ENCODE measurements at places on chromosomes 2 and 18. TPM values are rescaled to one million over a fixed set of nuclear protein-coding genes. Genes with fewer than 3 reads are reported as not detected.
A peak's percentile ranks its signal among the peaks of the same experiment; 100 is the strongest.

DNA sequence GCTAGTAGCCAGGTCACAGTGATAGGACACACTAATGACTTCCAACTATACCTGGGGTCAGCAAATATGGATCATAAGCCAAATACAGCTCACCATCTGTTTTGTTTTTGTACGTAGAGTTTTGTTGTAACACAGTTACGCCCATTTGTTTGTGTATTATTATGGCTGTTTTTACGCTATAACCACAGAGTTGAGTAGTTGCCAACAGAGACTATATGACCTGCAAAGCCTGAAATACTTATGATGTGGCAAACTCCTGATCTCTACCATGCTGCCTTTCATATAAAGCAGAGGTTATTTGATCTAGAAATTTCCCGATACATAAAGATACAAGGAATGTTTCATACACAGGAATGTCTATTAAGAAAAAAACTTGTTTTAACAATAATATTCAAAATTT is 152.2 kb downstream of the HNMT start:
- DNase-seq = no peak

KCNE4 gene
- 13.6 TPM for total RNA-seq

NT5C1B gene
- not detected for total RNA-seq

- DNase-seq = no peak
Measured at GRCh38 chr2:9169349-9170107, 37.1 kb upstream of the ASAP2 start.

- no peak for DNase-seq
Measured at GRCh38 chr18:48203961-48204666, 205.1 kb downstream of the ZBTB7C start.

GRCh38 chr2:217103752-217104545 is 244.1 kb upstream of the TNP1 start:
- no peak for DNase-seq

- DNase-seq = peak; percentile 9
Measured at GRCh38 chr18:23719634-23720201, 30.5 kb downstream of the LAMA3 start.

DNA sequence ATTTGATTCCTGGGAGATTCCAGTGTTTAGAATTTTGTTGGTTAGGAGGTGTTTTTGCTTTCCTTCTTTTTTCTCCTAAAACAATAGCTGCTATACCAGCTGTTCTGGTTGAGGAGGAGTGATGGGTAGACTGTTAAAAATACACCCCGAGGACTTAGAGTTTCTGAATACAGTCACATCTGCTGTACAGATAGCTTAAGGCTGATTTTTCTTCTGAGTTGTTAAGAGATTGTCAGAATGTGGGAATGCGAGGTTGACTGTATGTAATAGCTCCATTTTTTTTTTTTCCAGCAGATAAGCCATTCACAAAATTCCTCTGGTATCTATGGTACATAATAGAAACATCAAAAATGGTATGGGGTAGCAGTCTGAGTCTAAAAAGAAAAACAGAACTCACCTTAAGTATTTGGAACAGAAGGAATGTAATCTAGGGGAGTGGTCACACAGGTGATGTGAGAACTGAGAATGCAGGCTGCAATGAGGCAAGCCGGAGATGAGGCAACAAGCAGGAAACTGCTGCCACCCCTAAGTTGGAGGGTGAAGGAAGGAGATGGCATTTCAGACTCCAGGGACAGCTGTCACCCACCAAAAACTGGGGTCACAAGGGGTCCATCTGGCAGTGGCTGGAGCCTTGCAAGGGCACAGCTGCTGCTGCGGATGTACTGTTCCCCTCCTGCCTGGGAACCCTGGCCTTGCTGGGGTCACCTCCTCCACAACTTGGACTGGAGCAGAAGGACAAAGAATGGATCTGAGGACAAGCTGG is 2.4 kb downstream of the DGKD start:
- DNase-seq = no peak

DNA sequence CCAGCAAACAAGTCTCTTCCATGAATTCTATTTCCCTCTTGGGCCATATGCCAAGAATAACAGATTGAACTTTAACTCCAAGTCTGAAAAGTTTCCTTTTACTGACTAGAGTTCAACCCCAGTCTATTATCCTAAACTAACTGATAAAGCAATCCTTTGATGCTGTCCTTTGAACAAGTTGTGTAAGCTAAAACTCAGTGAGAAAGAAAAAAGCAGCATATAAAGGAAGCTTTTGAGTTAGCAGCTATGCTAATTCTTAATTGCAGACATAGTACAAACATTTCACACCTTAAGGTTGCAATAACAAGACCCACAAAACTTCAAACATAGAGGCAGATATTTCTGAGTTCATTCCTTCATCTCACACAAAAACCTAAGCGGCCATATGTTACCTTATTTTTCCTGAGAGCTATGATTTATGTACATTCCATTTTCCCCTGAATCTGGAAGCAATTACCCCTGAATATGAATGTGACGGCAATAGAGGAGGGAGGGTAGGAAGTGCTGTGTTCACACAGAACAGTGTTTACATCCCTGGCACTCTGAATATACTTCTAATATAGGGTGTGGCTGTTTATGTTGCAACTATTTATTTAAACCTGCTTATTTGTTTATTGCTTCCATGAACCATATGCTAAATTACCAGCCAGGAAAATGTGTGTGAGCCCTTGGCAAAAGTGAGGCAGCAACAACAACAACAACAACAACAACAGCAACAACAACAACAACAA is 180.6 kb downstream of the IRS1 start:
- DNase-seq = no peak

DNA sequence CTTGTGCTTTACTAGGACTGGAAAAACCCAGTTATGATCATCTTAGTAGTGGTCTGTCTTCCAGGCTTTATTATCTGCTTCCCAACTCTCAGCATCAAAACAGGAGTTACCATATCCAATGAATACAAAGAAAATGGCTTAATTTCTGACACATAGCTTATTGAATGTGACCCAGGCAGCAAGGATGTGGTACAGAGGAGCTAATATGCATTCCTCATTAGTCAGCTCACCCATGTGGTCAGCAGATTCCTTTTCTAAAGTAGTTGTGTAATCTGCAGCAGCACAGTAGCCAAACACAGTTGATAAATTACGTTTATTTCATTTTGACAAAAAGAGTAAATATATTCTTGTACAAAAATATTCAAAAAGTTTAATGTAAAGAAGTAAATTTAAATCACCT is 43.6 kb downstream of the TSPYL6 start:
- DNase-seq = no peak

DNA sequence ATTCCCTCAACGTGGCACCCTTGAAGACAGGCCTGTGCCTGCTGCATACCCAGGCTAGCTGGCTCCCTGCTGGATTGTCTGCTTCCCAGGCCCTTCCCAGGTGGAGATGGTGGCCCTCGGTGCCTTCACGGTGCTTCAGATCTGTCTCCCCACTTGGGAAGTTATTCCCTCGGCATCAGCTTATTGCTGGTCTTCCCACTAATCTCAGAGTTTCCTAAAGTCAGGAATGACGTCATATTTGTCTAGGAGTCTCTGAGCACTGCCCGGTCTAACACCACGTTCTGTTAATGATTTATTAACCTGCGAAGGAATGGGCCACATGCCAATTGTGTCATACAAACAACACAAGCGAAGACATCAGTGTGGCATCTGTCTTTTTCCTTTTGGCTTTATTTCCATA is 269.8 kb upstream of the ID2 start:
- no peak for DNase-seq

DNA sequence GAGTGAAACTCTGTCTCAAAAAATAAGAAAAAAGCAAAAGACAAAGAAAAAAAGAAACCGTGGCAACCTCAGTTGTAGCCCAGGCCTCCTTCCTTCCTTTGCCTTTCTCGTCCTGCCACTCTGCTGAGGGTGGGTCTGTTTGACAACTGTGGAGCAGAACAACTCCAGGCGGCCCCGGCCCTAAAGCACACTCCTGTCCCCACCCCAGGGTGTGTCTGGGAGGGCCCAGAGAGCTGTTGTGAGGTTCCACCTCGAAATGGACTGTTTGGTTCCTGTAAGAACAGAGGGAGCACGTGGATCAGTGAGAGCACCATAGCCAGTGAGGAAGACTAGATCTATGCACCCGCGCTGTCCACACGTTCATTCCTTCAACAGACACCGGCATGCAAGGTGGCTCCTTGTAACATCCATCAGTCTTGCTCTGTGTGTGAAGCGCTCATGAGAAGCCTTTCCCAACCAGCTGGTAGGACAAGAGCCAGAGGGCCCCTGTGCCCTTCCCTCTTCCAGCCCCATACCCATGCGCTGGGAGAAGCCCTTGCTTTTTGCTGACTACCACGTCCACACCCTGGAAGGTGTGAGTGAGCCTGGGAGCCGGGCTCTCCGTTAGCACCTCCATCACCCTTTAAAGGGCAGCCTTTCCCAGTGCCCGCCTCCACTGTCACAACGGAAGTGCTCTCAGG is 61.6 kb downstream of the SOWAHC start:
- no peak for DNase-seq

DNA sequence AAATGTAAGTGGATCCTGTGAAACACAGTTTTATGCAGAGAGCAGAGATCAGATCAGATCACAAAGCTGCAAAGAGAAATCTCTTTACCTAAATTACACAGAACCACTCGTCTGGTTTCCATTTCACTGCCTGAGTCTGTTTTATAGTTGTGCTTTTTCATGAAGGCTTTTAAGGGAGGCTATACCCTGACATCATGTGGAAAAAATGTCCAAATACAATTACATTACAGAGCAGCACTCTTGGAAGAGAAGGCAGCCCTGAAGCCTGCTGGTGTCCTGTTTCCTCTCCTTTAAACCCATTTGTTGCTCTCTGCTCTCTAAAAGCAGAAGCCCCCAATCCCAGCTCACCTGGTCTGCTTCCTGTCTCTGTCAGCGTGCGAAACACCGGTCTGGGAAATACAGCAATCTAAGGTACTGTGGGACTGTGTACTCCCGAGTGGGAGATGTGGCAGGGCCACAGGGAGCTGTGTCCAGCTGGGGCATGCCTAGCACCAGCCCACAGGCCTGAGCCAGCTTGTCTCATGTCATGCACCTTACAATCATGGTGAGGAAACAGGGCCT is 24.8 kb upstream of the ZFP36L2 start:
- DNase-seq = no peak

- DNase-seq = no peak
Measured at GRCh38 chr2:170736628-170737027, 21.5 kb downstream of the SP5 start.

DNA sequence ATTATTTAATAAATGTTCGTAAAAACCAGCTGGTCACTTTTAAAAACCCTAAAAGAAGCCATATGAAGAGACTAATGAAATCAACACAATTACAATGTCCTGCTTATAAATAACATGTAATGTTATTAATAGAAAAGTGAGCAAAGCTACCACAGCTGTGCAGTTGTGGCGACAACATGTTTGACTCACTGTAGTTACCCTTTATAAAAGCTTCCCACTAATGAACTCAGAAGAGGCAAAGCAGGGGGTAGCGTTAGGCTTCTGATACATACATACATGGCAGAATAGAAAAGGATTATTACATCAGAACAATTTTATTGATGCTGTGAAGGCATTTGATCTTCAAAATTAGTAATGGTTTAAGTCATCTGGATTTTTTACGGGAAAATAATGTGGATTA is 219.7 kb downstream of the SLC4A10 start:
- DNase-seq = no peak

GRCh38 chr2:67982956-67983355 is 79.8 kb downstream of the C1D start:
- no peak for DNase-seq

CREG2 gene
- not detected for total RNA-seq

NGEF gene
- total RNA-seq = 0.81 TPM

DNA sequence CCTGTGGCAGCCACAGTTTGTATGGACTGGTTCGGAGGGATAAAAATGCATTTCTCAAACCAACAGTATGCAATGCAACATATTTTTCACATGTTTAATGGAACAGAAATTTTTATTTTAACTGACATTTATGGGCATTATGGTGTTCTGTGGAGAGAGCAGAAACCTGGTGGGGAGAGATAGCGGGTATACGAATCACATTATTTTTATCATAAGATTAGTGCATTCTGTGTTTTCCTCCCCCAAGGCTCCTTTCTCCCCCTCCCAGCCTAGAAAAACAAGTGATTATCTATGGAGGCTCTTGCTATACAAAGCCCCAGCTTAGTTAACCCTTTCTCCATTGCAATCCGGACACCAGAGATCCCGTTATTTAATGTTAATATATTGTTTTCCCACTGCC is 289.8 kb upstream of the PIK3C3 start:
- no peak for DNase-seq

CFAP65 gene
- total RNA-seq = not detected

CEP68 gene
- total RNA-seq = 28.8 TPM

USP40 gene
- total RNA-seq = 23.3 TPM

MAP2 gene
- total RNA-seq = 51.6 TPM

- no peak for DNase-seq
Measured at GRCh38 chr18:62361288-62361687, 36.2 kb downstream of the TNFRSF11A start.

DNA sequence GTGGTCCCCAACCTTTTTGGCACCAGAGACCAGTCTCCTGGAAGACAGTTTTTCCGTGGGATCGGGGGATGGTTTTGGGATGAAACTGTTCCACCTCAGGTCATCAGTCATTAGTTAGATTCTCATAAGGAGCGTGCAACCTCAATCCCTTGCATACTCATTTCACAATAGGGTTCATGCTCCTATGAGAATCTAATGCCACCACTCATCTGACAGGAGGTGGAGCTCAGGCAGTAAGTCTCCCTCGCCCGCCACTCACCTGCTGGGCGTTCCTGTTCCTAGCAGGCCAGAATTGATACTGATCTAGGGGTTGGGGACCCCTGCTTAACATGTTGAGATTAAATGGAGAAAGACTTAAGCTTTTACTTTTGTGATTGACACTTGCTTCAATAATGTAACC is 9.9 kb downstream of the NABP1 start:
- no peak for DNase-seq

- DNase-seq = no peak
Measured at GRCh38 chr2:102508863-102509262, 35.8 kb downstream of the SLC9A4 start.

DNA sequence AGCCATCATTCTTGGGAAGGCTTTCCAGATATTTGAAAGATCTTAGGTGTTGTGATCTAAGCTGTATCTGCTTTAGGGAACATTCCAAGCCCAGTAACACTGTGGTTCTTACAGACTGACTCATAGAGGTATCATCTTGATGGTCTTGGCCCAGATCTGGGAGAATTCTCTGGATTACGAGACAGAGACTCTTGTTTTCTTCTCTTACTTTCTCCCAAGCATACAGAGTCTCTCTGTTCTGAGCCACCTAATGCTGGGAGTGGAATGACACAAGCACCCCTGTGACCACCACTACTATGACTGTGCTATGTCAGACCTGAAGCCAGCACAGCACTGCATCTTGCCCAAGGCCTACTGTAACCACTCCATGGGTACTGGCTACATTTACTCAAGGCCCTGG is 81.0 kb upstream of the EPAS1 start:
- DNase-seq = no peak

GRCh38 chr2:52341732-52342131 is 1309.8 kb upstream of the NRXN1 start:
- no peak for DNase-seq
